ENCODE measurements at places on chromosomes 1 and 21. TPM values are rescaled to one million over a fixed set of nuclear protein-coding genes. Genes with fewer than 3 reads are reported as not detected.

Gene BSDC1
- 73.1 TPM for total RNA-seq

- no peak for DNase-seq
Observed at GRCh38 chr1:110040548-110040947, 6.1 kb downstream of the STRIP1 start.

Gene DTL
- total RNA-seq, result 3.2 TPM

Gene FAM72A
- 2.5 TPM for total RNA-seq

Gene NTRK1
- 0.67 TPM for total RNA-seq

Gene LAD1
- total RNA-seq, result 86.0 TPM

DNA sequence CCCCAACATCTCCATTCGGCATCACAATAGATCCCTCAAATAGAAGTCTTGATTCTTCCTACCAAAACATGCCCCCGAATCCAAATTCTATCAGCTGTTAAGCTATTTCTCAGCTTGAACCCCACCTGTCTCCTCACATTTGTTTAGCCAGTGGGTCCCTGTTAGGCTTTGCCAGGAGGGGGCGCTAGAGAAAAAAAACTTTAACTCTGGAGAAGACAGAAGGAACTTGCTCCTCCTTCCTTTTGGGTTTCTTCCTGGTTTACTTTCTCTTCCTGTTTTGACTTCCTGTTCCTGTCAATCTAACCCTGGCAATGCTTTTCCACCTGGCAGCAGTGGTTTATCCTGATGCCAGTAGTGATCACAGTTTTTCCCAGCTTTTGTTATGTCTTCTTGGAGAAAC is 95.6 kb upstream of the KCNK1 start:
- no peak for DNase-seq

Gene APOBEC4
- total RNA-seq, result not detected

- no peak for DNase-seq
Observed at GRCh38 chr1:94246692-94247137, 9.3 kb upstream of the ARHGAP29 start.

Gene C1orf53
- 1.1 TPM for total RNA-seq

Gene VHLL
- total RNA-seq, result not detected

GRCh38 chr1:196377811-196378210 is 230.4 kb downstream of the KCNT2 start:
- no peak for DNase-seq

DNA sequence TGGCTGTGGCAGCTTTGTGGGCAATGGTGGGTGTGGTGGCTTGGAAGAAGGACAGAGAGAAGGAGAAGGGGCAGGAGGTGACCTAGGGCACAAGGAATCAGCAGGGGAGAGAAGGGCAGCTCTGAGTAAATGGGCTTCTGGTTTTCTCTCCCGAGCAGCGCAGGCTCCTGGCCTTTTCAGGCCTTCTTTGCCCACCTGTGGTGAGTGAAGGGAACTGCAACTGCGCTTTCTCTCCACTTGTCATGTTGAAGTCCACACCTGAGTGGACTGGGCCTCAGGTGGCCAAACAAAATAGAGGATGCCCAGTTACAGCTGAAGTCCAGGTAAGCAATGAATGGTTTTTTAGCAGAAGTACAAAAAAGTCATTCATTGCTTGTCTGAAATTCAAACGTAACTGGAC is 29.4 kb upstream of the KCNA10 start:
- DNase-seq, result no peak

Gene EFHD2
- total RNA-seq, result 197 TPM

DNA sequence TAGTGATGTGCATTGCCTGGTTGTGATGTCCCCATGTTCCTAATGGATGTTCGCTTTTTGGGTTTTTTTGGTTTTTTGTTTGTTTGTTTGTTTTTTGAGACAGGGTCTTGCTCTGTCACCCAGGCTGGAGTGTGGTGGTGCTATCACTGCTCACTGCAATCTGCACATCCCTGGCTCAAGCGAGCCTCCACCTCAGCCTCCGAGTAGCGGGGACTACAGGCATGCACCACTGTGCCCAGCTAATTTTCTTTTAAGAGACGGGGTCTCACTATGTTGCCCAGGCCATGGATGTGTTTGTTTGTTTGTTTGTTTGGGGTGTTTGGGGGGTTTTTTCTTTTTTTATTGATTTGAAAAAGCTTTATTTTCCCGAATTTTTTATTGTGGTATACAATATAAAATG is 2.1 kb downstream of the COL6A2 start:
- DNase-seq, result no peak

Gene PDC
- total RNA-seq, result not detected

GRCh38 chr1:186708694-186709097 is 28.5 kb upstream of the PTGS2 start:
- DNase-seq, result no peak

GRCh38 chr1:31007462-31007991 is 58.0 kb downstream of the PUM1 start:
- DNase-seq, result no peak

Gene PIK3C2B
- total RNA-seq, result 66.5 TPM

DNA sequence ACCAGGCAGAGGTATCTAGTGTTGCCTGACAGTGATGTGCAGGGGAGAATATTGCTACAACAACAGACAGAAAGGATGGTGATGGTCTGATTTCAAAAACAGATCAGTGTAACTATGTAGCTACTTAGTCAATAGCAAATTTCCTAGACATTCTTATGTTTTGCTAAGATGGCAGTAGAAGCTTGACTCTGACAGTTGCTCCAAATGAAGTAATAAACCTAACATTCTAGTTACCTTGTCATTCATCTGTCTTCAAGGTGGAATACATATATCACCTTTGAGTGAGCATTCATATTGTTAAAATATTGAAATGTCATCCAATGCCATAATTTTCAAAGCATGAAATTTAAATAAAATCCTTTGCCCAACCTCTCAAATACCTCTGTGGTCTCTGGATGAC is 617.4 kb downstream of the USP25 start:
- DNase-seq, result no peak

Gene ICOSLG
- total RNA-seq, result 8.5 TPM

Gene ERI3
- 35.6 TPM for total RNA-seq

DNA sequence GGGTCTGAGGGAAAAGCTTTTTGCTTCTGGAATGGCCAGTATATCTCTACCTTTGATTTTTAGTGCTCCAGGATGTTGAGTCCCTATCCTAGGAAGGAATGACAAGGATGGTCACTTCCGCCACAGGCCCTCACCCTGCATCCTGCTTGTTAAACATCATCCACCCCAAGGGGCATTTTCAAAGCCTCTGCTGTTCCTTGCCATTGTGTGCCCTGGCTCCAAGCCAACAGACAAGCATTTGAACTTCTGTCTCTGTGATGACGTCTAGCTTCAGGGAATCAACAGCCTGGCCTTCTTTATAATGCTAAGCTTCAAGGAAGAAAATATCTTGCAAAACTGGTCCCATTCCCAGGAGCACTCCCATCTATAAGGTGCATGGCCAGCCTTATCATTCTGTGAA is 12.3 kb upstream of the JAM2 start:
- DNase-seq, result peak; percentile 7

- no peak for DNase-seq
Observed at GRCh38 chr21:38054334-38054733, 138.1 kb upstream of the KCNJ6 start.

Gene CD34
- total RNA-seq, result 9.7 TPM

Gene CELF3
- 2.3 TPM for total RNA-seq

Gene NRAS
- total RNA-seq, result 40.8 TPM

GRCh38 chr1:164651351-164651951 is 92.5 kb downstream of the PBX1 start:
- DNase-seq, result peak; percentile 77

Gene VCAM1
- 6.5 TPM for total RNA-seq

DNA sequence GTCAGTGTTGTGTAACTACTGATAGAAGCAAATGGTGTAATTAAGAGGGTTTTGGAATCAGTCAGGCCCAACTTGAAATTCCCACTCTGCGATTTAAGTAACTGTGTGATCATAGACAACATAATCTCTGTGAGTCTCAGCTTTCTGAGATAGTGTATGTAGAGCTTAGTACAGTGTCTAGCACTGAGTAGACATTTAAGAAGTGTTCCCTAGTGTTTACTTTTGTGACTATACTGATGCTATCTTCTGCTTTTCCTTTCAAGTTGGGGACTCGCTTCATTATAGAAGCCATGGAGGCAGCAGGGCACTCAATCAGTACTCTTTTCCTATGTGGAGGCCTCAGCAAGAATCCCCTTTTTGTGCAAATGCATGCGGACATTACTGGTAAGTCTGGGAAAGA is 147.7 kb upstream of the HOOK1 start:
- no peak for DNase-seq

DNA sequence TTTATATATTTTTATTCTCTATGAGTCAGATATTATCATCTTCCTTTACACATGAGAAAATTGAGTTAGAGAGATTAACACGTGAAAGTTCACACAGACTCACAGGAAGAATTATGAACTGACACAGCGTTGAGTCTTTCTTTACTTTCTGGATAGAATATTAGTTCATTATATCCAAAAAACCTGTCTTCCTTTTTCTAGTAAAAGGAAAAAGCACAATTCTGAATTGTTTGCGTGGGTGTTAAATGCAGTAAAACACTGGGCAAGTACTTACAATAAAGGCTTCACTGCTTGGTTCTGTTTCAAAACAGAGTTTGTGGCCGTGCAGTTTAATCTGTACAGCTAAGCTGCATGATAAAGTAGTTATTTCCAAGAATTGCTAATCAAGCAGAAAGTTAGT is 10.8 kb downstream of the MAGI3 start:
- no peak for DNase-seq

DNA sequence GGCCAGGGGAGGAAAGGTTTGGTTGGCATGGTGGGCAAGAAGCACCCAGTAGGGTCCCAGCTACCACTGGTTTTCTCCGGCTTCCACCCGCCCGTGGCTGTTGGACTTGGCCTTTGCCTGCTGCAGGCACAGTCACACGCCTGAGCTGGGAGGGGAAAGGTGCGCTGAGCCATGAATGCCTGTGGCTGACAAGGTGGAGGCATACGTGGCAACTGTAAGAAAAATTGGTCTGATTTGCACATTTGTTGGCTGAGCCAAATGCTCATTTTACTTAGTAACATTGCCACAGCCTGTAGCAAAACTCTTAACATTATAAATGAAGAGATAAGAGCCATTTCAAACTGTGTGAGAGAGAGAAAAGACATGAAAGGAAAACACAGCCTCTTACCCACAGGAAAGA is 191.6 kb downstream of the PTPRC start:
- no peak for DNase-seq

GRCh38 chr21:38733972-38734546 is 71.7 kb upstream of the ETS2 start:
- peak; percentile 99 for DNase-seq

DNA sequence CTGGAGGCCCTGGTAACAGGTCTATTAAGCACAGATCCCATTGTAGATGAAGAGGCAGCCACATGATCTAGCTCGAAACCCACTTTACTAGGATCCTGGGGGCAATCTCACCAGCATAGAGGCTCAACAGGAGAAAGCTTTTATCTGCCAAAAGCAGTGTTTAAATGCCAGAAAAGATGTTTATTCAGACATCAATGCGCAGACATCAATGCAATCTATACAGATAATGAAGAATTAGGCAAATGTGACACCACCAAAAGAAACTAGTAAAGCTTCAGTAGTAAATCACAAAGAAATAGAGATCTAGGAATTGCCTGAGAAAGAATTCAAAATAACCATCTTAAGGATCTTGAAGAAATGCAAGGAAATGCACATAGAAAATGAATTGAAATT is 32.5 kb downstream of the OR6Y1 start:
- DNase-seq, result no peak

Gene POGK
- 22.7 TPM for total RNA-seq

DNA sequence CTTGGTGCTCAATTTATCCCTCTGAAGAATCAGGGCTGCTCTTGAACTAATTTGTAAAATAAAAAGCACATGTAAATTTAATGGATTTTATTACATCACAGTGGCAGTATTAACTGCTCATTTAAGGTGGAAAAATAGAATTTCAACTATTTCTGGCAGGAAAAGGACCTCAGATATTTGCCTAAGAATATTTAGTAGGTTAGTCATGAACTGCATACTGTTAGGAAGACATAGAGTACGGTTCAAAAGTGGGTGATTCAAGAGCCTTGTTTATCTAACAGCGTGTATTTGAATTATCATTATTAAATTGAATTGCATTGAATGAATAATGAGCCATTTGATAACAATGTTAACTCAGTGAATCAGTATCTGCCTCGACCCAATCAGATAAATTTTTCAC is 248.8 kb upstream of the PBX1 start:
- DNase-seq, result no peak

DNA sequence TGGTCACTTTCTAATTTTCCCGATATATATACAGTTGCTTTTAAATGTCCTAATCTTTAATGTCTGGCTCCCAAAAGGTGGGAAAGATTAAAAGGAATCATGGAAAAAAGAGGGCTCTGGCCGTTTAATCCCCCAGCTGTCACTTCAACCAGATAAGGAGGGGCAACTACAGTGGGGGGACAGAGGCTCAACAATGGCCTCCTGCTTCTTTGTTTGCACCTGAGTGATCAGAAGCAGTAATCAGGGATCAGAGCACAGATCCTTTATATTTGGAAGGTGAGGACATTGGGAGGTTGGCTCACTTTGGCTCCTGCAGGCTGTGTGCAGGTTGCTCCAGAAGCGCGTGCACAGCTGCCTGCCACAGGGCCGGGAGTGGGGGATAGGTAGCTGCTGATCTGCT is 212.8 kb downstream of the FMN2 start:
- no peak for DNase-seq

Gene FAM3B
- 0.70 TPM for total RNA-seq

Gene CD1B
- not detected for total RNA-seq

DNA sequence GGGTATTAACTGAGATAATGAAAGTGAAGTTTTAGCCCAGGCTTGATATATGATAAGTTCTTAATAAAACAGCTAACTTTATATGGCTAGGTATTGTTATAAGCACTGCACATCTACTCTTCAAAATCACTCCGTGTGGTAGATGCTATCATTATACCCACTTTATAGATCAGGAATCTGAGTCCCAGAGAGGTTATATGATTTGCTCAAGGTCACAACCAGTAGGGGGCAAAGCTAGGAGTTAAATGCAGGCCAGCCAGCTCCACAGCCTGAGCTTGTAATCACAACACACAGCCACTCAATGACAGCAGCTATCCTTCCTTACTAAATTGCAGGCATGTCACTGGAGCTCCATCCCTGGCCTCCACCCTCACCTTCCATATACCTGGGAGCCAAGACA is 115.8 kb downstream of the CAPN8 start:
- DNase-seq, result no peak

Data from mucosa of descending colon (tissue), 3 donors.